Spleen (tissue), 13 donors: ENCODE measurements at places on chromosomes 7 and 10. TPM values are rescaled to one million over a fixed set of nuclear protein-coding genes. Genes with fewer than 3 reads are reported as not detected.

- DNase-seq: no peak
These were observed 475.3 kb downstream of the PLXNA4 start for GRCh38 chr7:132100981-132101380.

GRCh38 chr7:23285657-23286646 is 13.2 kb upstream of the MALSU1 start:
- no peak for DNase-seq

GRCh38 chr10:51629934-51630639 is 69.3 kb downstream of the CSTF2T start:
- no peak for DNase-seq

GRCh38 chr7:158569858-158570323 is 17.7 kb downstream of the PTPRN2 start:
- DNase-seq: no peak

DNA sequence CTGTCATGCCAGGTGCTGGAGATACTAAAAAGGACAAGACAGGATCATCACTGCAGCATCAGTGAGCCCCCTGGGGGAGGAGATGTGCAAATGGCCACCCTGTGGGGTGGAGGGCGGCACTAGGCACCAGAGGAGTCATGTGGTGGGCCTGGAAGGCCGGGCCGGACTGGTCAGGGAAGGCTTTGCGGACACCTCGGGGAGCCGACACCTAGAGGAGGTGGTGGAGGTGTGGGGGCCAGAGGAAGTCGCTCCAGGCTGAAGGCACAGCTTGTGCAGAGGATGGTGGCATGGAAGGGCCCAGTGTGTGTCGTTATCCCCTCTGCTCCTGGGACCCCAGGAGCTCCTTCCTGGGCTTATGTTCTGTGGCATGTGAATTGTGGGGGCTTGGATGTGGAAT is 437.7 kb downstream of the RPS24 start:
- DNase-seq: no peak

ADAM8 gene
- total RNA-seq: 177 TPM
